ENCODE measurements at places on chromosomes 4 and X.

- no peak for DNase-seq
Observed at GRCh38 chrX:121754301-121754700, 706.9 kb downstream of the GLUD2 start.

GRCh38 chrX:42140320-42140719 lies 217.0 kb upstream of the CASK start:
- DNase-seq = no peak

- no peak for DNase-seq
Observed at GRCh38 chr4:153198719-153199118, 5.5 kb upstream of the TRIM2 start.

GRCh38 chr4:84937381-84937977 lies 29.0 kb downstream of the WDFY3 start:
- no peak for DNase-seq

- peak; percentile 56 for DNase-seq
Observed at GRCh38 chr4:2537011-2537830, 774 bp downstream of the FAM193A start.

- no peak for DNase-seq
Observed at GRCh38 chr4:177400030-177400429, 42.2 kb downstream of the AGA start.

DNA sequence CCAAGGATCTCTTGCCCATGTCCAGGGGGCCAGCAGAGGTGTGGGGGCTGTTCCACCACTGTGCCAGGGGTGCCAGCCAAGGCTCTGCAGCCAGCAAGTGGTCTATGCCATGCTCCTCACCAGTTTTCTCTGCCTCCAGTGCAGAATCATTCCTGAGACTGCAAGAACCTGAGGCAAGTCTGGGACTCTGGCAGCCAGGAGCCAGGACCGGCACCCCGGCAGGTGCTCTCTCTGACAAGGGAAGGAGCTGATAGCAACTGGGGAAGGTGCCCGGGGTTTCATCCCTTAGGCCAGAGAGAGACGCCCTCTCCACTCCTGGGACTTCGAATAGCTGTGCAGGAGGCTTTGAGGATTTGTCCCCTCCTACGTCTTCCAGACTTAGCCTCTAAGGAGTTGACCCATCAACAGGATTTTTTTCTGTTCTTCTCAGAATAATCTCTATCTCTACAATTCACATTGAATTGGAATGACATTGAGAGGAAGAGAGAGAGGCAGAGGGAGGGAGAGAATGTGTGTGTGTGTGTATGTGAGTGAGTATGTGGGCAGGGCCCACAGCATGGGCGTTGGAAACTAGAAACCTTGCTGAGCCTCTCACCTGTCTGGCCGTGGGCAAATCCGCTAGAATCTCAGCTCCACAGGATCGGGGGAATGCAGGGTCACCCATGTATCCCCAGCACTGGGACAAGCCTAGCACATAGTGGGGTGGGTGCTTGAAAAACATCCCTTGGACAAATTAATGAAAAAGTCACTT lies 74.5 kb upstream of the AFAP1 start:
- no peak for DNase-seq

DNA sequence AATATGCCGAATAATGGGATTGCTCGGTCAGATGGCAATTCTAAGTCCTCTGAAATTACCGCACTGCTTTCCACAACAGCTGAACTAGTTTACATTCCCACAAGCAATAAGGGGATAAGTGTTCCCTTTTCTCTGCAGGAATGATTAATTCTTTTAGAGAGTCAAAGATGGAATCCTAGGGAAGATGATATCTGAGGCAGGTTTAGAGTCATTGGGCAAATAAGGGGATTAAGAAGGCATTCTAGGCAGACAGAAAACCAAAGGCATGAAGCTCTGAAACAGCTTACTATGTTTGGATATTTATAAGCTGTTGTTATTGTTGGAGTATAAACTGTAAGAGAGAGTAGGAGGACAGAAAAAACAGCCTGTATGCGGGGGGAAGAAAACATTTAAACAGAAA lies 85.7 kb downstream of the TET2 start:
- no peak for DNase-seq

DNA sequence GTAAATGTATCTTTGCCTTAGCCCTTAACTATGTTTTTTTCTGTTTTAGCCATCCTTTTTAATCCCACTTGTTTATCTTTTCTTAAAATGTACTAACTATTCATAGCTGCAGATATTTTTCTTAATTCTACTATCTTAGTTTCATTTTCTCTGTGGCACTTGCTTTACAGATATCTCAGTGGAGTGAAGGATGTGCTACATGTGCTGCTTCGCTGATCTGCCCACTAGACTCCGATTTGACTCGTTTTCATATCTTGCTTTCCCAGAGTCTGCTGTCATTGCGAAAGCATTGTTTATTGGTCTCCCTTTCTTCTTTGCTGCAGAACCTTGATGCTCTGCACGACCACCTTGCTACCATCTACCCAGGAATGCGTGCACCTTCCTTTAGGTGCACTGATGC lies 30.6 kb downstream of the GUCY1B1 start:
- DNase-seq = no peak

DNA sequence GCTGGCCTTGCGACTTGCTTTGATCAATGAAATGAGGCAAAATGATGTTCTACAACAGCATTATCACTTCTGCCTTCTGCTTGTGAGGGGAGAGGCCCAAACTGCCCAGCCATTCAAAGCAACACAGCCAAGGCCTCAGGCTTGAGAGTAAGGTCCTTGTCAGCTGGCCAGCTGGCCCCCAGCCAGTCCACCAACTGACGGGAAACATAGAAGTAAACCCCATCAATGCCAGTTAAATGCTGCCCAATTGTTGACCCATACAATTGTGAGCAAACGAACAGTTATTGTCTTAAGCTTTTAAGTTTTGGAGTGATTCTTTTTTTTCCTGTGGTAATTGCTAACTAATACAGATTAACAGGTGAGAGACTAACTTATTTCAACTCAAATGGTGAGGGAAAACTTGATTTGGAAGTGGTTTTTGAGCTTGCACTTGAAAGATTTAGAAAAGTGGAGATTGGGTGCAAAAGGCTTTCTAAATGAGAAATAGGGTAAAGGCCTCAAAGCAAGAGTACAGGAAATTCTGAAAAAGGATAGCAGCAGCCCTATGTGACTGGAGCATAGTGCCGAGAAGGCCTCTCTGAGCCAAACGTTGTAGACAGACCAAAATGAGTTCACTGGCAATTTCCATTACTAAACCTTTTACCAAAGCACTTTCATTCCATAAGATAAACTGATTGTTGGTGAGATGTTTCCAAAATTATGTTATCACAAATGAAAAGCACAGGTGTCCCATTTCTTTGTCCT lies 66.9 kb downstream of the ARHGEF38 start:
- no peak for DNase-seq

DNA sequence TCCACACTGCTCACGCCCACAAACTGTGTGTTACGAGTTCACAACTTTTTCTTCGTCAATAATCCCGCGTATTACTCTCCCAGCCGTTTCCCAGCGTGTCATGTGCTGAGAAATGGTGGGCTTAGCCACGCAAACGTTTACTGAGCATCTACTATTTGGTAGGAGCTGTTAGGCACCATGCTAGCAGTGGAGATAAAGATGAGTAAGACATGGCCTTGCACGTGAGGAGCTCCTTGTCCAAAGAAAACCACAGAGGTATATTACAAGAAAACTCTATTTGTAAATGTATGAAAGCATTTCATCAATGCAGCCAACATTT lies 821 bp upstream of the TMEM128 start:
- no peak for DNase-seq

DNA sequence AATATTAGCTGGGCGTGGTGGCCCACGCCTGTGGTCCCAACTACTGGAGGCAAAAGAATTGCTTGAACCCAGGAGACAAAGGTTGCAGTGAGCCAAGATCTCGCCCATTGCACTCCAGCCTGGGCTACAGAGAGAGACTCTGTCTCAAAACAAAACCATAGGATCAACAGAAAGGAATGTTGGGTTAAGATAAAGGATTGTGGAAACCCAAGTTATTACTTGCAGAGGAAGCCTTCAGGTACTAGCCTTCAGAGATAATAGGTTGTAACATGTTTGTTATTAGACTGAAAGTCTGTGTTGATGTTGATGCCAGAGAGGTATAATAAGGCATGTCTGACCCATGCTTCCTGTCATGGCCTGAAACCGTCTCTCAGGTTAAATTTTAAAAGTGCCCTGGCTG lies 16.9 kb downstream of the SSX5 start:
- DNase-seq = no peak

- no peak for DNase-seq
Observed at GRCh38 chr4:147863111-147863747, 131.3 kb downstream of the ARHGAP10 start.

DNA sequence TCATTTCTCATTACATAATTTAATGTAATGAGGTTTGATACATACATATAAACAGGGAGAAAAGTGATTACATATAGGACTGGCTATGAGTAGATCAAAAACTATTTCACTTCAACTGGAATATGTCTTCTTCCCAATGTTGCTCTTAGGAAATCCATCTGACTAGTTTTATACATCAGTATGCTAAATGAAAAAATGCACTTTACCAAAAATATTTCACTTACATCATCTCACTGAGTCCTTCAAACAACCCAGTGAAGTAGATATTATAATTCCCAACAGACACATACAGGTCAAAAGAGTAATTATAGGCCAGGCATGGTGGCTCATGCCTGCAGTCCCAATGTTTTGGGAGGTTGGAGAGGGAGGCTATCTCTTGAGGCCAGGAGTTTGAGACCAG lies 215.9 kb downstream of the MID1 start:
- DNase-seq = no peak

DNA sequence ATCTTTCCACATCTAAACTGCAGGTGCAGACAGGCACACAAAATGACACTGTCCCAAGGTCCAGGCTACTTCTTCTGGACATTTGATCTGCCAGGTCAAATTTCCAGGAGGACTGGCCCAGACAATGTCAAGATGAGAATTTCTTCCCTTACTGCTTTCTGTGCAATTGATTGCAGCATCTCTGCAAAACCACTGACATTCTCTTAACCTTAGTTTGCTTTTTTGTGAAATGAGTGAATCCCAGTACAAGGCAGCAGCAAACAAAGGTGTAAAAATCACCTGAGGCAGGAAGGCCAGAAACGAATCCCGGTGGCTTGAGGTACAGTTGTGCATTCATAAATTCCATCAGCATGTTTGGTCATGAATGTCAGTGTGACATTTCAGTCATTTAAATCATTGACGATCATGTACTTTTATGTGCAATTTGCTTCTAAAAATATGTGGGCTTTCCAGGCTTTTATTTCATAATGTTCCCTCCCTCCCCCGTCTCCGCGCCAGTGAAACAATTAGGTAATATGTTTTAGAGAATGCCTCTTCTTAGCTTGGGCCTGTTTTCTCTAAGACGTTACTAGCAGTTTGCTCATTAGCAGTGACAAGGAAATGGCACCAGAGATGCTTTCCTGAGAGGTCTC lies 39.1 kb downstream of the NHS start:
- no peak for DNase-seq

- no peak for DNase-seq
Observed at GRCh38 chrX:10636337-10636736, 16.0 kb upstream of the MID1 start.

DNA sequence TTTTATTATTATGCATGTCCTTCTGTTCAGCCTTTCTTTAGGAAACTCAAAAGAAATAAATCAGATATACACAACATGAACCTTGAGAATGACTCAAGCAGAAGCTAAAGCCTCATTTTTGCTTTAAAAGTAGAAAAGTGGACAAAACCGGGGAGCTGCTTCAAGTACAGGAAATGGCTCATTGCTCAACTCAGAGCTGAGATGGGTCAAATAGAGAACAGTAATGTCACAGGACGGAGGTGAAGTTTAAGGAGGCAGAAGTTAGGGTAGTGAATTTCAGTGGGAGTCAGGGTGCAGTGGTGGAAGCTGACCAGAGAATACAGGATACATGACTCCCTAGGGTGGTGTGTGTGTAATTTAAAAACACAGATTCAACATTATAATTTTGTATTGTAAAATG lies 22.2 kb downstream of the PHKA2 start:
- DNase-seq = no peak

GRCh38 chrX:38106991-38107655 lies 100.8 kb downstream of the SYTL5 start:
- no peak for DNase-seq

DNA sequence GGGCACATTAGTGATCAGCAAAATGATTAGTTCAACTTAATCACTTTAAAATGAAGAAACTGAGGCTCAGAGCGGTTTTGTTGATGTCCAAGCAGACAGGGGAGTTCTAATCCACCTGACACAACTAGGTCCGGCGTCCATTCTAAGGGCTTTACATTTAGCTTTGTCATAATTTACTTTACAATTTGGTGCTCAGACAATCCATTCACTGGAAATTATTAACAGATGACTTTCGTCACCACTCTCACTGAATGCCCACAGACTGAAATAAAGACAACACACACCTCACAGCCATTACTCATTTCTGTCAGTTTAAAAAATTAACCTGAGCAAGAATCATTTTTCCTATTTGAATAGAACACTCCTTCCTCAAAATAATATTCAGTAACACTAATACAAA lies 10.8 kb downstream of the NR3C2 start:
- no peak for DNase-seq

- DNase-seq = no peak
Observed at GRCh38 chr4:22667332-22667940, 25.3 kb upstream of the GBA3 start.

- DNase-seq = no peak
Observed at GRCh38 chr4:183867247-183867646, 37.9 kb upstream of the STOX2 start.

- no peak for DNase-seq
Observed at GRCh38 chrX:77442728-77443127, 4.5 kb upstream of the FGF16 start.

DNA sequence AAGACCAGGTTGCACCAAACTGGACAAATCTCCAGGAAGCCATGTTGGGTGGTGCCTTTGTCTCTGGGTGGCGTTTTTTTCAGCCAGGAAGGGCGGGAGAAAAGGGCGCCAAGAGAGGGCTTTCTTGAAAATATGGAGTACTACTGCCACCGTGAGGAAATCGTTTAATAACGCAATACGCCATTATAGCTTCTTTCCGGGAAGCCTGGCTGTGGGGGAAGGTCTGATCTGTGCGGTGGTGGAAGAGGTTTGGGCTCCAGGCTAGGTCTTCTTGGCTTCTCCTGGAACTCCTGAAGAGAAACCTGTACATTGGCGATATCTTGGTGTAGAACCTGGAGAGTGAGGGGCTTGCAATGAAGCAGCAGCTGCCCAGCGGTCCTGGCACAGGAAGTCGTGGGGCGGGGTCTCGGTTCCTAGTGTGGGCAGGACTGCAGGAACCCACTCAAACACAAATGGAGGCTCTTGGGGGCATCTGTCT lies 202.7 kb downstream of the OR13H1 start:
- DNase-seq = peak; percentile 83

DNA sequence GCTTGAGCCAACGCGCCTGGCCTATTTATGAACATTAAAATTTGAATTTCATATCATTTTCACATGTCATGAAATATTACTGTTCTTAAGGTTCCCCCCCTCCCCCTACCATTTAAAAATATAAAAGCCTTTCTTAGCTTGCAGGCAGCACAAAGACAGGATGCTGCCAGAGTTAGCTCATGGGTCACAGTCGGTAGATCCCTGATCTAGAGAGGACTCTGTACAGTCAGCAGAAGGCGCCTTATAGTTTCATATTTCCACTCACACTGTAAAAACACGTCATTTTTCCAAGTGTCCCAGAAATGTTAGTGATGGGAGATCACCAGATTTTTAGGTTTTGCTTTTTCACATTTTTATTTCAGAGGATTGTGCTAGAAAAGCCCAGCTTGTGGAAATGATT lies 12.2 kb downstream of the NOCT start:
- no peak for DNase-seq
